Epithelial cell of alveolus of lung (primary cell): ENCODE measurements at places on chromosomes 1 and 21. TPM values are rescaled to one million over a fixed set of nuclear protein-coding genes. Genes with fewer than 3 reads are reported as not detected.

The DPYD gene
- total RNA-seq: 11.6 and 44.4 TPM in 2 replicates

The RASSF5 gene
- 1.6 and 1.9 TPM in 2 replicates for total RNA-seq

The DEPDC1 gene
- 26.9 and 36.0 TPM in 2 replicates for total RNA-seq

The KRTAP11-1 gene
- not detected in 2 replicates for total RNA-seq

The DENND1B gene
- 3.5 and 3.6 TPM in 2 replicates for total RNA-seq

The MARK1 gene
- 1.8 and 23.8 TPM in 2 replicates for total RNA-seq

The CYYR1 gene
- 1.4 and 4.2 TPM in 2 replicates for total RNA-seq

The LCE1F gene
- not detected in 2 replicates for total RNA-seq

The CLEC20A gene
- 0.13 TPM in 1 of 2 replicates, not detected in the other for total RNA-seq

The SPRR2D gene
- not detected in 2 replicates for total RNA-seq

The ANXA9 gene
- 0.13 TPM in 1 of 2 replicates, not detected in the other for total RNA-seq

The C1orf94 gene
- not detected in 2 replicates for total RNA-seq

The AVPR1B gene
- total RNA-seq: not detected in 2 replicates

The ST6GALNAC5 gene
- 0.64 and 5.3 TPM in 2 replicates for total RNA-seq

The S100B gene
- total RNA-seq: 0.13 TPM in 1 of 2 replicates, not detected in the other

The KRTAP10-5 gene
- total RNA-seq: not detected in 2 replicates

The HAO2 gene
- not detected in 2 replicates for total RNA-seq

The SPATA17 gene
- total RNA-seq: 0.56 and 1.0 TPM in 2 replicates

The OR2T29 gene
- not detected in 2 replicates for total RNA-seq

The TPTE gene
- not detected in 2 replicates for total RNA-seq

The STUM gene
- not detected in 2 replicates for total RNA-seq

The CCDC190 gene
- not detected in 2 replicates for total RNA-seq

The MED8 gene
- total RNA-seq: 45.7 and 60.9 TPM in 2 replicates

The PUM1 gene
- 65.8 and 70.6 TPM in 2 replicates for total RNA-seq

The KCNE1 gene
- not detected in 2 replicates for total RNA-seq

The POFUT2 gene
- total RNA-seq: 44.6 and 62.2 TPM in 2 replicates

The AKR7A3 gene
- total RNA-seq: under 0.01 and 1.2 TPM in 2 replicates

The KCND3 gene
- total RNA-seq: not detected in 2 replicates

The AJAP1 gene
- total RNA-seq: 0.24 and 1.0 TPM in 2 replicates

The MFAP2 gene
- 35.5 and 108 TPM in 2 replicates for total RNA-seq

The BPNT1 gene
- total RNA-seq: 19.1 and 25.9 TPM in 2 replicates

The VASH2 gene
- total RNA-seq: 3.5 and 6.8 TPM in 2 replicates
